ENCODE measurements at places on chromosomes 2 and 18.

DNA sequence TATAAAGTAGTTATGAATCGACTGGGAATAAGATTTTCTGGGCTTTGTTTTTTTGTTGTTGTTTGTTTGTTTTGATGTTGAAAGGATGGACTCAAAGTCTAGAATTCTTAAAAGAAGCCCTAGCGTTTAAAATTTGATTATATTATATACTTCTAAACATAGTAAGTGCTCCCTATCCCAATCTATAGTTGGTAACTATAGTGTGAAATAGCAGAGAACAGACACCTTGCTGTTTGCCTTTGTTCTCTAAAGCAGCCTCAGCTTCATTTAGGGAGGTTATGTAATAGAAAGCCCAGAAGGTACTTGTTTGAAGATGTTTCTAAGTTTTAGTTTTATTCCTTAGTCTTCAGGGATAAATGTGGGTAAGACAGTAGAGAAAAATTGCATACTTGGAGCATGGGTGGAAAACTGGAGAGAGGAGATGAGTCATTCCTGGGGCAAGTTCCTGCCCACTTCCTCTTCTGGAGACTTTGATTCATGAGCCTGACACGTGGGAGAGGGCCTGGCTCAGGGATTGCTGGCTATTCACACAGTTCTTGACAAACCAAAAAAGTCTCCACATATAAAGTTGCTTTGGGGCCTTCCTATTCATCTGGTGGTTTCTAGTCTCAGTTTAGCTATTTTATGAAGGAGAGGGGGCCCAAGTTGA lies 131.9 kb downstream of the MYO1B start:
- peak; percentile 25 for DNase-seq

GRCh38 chr18:25230658-25231326 lies 121.2 kb downstream of the ZNF521 start:
- DNase-seq, result peak; percentile 49

GRCh38 chr2:143070704-143071103 lies 58.5 kb upstream of the ARHGAP15 start:
- DNase-seq, result no peak

- no peak for DNase-seq
Observed at GRCh38 chr2:74419345-74419744, 2.1 kb downstream of the C2orf81 start.

- no peak for DNase-seq
Observed at GRCh38 chr2:230654057-230654456, 58.6 kb upstream of the CAB39 start.

GRCh38 chr2:191105082-191105481 lies 45.7 kb downstream of the STAT4 start:
- no peak for DNase-seq

GRCh38 chr2:205740381-205740780 lies 58.1 kb downstream of the NRP2 start:
- no peak for DNase-seq

- no peak for DNase-seq
Observed at GRCh38 chr2:54808661-54809060, 85.2 kb downstream of the EML6 start.

- DNase-seq, result no peak
Observed at GRCh38 chr2:124609667-124610066, 584.6 kb downstream of the CNTNAP5 start.

DNA sequence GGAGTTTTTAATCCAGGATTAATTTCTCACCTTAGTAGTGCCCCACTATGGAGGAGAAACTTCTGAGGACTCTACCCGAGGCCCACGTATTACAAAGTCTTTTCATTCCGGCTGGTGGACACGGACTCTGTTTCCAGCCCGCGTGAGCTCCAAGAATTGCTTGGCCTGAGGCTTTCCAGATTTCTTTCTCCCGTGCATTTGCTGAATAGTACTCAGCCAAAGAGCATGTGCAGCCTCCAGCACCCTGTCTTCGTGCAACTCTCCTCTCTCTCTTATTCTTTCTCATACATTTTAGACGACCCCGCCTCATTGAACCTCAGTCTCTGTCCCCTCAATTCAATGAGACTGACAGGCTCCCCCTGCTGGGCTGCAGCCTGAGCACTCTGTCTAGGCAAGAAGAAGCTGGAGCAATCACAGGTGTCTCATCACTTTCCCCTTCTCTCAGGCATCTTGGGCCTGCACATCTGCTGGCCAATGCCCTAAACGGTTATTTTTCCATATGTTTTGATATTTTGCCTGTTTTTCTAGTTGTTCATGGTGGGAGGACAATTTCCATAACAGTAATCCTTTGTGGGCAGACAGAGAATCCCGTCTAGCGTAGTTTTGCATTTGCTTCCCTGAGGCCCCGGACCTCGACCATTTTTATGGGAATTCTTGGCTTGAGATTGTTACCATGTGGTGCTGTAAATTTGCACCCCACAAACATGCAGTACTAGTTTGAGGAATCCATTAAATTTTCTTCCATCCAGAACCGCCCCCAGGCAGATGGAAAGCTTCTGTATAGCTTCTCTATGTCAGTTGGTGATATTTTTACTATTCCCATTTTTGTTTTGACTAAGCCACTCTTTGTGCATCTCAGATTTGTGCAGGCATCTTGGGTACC lies 50.1 kb upstream of the LPIN2 start:
- DNase-seq, result peak; percentile 71

DNA sequence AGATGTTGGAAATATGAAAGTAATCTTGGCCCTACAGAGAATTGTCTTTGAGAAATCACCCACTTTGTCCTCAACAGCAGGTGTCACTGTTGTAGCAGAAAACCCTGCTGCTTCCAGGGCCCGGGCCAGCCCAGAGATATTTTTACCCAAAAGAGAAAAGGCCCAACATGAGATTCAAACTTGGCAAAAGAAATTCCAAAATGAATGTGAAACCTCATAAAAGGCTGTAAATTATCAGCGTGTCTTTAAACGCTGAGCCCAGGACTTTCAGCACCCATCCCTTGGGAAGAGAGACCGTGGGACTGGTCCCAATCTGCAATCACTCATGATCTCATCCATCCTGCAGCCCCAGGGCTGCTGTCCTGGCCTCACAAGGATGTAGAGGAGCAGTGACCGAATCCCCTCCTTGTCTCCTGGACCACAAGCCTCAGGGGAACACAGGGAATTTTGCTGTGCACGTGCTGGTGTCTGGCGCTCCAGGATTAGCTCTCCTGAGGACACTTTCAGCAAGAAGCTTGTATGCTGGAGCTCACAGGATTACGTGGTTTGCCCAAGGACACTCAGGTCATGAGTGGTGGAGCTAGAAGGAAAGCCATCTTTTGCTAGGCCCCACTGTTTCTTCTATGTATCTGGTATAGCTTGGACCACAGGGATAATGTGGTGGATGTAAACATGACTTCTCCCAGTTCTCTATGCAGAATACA lies 202.1 kb downstream of the RNF144A start:
- DNase-seq, result peak; percentile 44

GRCh38 chr2:160137464-160137863 lies 62.6 kb downstream of the ITGB6 start:
- no peak for DNase-seq

GRCh38 chr2:68319398-68320117 lies at the start of gene CNRIP1:
TSS of gene CNRIP1 (minus strand) at chr2:68319949. CDS start at chr2:68319400, 549 bp downstream.
- peak; percentile 72 for DNase-seq

DNA sequence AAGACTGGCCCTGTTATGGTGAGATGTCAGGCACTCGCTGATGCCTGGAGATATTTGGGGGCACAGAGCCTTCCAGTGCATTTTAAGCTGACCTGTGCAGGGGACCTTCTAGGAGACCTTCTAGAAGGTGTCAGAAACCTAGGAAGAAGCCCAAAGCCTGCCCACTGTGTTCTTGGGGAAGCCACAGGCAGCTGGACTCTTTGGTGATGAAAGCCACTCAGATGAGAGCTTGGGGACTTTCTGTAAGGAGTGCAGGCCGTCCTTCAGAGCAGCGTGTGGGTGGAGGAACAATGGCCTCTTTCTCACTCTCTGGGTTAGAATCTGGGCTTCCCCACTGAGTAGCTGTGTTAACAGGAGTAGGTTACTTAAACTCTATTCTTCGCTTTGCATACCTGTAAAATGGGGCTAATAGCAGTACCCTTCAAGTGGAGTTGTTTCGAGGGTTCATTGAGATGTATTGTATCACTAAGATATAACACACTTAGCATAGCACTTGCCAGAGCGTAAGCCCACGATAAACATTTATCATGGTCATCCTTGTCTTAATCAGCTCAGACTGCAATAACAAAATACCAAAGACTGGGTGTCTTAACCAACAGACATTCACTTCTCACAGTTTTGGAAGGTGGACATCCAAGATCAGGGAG lies 322.3 kb upstream of the EPAS1 start:
- no peak for DNase-seq

- no peak for DNase-seq
Observed at GRCh38 chr2:70932631-70933230, 3.0 kb upstream of the ATP6V1B1 start.

- no peak for DNase-seq
Observed at GRCh38 chr18:54251606-54252390, 17.5 kb upstream of the POLI start.

- DNase-seq, result no peak
Observed at GRCh38 chr2:166068981-166069380, 58.8 kb downstream of the SCN1A start.

DNA sequence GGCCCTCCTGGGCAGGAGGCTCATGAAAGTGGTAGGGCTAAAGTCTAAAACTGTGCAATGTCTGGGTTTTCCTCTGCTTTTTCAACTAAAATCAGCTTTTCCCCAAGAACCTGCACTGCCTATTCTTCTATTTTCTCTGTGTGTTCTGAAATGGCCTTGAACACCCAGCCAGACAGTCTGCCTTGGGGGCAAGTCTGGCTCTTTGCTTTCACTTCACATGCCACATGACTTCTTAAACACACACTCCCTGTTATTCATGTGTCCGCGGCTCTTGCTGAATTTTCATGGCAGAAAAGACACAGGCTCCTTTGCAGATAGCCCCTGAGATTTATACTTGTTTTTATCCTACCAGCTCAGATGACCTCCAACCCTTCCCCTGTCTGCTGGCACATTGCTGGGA lies 10.6 kb upstream of the RPIA start:
- no peak for DNase-seq

DNA sequence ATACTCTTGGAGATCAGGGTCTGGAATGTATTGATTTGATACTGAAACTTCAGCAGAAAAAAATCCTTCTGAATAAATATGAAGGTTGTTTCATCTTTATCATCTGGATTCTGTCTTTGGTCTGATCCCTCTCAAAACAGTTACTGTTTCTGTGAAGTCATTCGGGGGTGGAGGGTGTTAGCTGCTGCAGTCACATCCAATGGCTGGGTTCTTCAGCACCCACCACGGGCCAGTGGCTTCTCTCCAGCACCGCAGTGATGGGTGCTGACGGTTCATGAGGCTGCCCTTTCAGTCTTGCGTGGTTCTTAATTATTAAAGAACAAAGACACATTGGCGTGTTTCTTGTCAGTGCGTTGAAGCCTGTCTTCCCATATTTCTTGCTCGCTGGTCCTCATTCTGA lies 148.0 kb downstream of the LDLRAD4 start:
- DNase-seq, result no peak

DNA sequence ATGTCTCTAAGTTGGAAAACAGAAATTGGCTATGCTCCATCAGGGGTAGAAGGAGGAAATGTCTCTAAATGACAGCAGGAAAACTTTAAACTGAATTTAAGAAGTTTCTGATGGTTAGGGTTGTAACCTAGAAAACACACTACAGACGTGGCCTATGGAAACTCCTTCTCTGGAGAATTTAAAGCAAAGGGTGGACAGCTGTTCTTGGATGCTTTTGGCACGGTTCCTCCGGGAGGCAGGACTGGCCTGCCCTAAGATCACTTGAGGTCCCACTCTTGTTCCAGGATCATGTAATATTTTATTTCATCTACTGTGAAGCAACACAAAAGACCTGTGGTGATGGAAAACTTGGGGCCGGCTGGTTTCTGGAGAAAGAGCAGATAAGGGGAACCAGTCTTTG lies 77.0 kb downstream of the NRP2 start:
- no peak for DNase-seq

DNA sequence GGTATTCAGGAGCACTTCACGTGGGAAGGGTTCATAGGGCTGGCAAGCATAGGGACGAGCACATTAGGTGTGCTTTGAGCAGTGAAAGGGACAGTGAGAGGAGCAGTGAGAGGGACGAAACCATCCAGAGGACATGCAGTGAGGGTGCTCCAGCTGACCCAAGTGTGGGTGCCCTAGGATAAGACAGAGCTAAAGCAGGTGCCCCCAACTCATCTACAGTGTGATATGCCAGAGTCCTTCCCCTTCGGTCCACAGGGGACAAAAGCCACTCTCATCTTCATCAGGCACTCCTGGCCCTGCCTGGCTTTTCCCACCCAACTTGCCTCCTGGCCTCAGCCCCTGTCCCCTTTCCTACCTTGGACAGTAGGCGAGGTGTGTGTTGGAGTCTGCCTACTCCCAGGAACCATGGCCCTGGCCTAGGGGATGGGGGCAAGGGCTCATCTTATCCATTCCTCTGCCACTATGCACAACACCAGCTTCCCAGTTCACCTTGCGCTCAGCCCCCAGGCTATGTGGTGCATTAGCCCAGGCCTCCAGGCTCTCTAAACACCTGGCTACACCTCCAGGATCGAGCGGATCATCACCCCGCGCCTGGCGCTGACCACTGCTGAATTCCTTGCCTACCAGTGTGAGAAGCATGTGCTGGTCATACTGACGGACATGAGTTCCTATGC lies 16.1 kb upstream of the ANKRD53 start:
- no peak for DNase-seq

DNA sequence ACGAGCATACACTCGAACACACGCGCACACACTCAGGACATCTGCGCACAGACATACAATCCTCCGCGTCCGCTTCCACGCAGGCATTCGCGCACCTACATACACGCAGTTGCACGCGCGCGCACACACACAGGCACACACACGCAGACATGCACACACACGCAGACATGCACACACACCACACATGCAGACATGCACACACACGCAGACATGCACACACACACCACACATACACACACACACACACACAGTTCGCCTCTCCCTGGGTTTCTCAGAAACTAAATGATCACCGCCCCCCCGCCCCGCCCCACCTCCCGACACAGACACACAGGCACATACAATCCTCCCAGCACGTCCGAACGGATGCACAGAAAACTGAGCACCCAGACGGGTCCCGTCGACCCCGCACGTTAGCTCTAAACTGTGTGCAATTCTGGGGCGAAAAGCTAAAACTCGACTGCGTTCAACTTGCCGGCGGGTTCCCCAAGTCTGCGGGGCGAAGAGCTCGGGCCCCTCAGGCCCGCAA lies 1.0 kb downstream of the EPHA4 start:
- DNase-seq, result no peak

GRCh38 chr18:11115276-11115675 lies 34.1 kb downstream of the PIEZO2 start:
- no peak for DNase-seq

DNA sequence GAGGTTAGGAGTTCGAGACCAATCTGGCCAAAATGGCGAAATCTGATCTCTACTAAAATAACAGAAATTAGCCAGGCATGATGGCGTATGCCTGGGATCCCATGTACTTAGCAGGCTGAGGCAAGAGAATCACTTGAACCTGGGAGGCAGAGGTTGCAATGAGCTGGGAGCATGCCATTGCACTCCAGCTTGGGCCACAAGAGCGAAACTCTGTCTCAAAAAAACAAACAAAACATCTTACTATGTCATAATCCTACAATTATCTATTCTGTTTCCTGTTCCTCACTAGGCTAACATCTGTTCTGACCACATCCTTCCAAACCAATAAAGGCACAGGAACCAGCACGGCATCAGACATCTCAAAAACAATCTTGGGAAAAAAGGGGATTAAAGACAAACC lies 361.8 kb upstream of the UBE2E3 start:
- no peak for DNase-seq

All from endothelial cell (in vitro differentiated cells).